PC-9 (cell line): ENCODE measurements at places on chromosomes 7 and 10. TPM values are rescaled to one million over a fixed set of nuclear protein-coding genes. Genes with fewer than 3 reads are reported as not detected.

- peak overlapping the region; percentile 17; the same call in 1 of the 2 replicates for H3K4me3 ChIP-seq
- peak overlapping the region; percentile 49 for H3K27ac ChIP-seq
- DNase-seq: peak; percentile 35
- peaks cover 55% of the 10 kb centered on the region for H3K4me1 ChIP-seq
Measured at GRCh38 chr10:30186371-30186875, 127.0 kb upstream of the JCAD start.

NEUROD6 gene
- total RNA-seq: not detected in 2 replicates

NRCAM gene
- total RNA-seq: 40.3 and 42.6 TPM in 2 replicates

DNA sequence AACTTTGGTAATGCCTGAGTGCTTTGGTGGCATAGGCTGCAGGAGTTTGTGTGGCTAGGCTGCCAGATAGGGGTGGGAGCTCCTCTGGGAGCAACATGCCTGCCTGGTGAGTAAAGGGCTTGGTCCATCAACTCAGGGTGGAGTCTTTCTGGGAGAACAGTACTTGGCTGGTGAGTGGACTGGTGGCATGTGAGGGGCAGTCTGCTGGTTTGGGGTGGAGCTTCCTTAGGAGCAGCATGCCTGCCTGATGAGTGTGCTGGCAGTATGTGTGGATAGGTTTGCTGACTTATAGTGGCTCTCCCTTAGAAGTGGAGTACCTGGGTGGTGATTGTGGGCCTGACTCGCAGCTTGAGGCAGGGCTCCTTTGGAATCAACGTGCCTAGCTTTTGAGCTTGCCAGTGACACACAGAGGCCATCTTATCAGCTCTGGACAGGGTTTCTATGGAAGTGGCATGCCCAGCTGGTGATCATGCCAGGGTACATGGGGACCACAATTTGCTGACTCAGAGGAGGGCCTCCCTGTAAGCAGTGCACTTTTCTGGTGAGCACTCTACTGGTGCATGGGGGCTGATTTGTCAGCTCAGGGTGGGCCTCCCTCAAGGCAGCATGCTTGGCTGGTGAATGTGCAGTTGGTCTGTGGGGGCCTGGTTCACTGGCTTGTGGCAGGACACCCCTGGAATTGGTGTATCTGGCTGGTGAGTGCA is 35.0 kb upstream of the SRI start:
- H3K27ac ChIP-seq: peak overlapping the region; percentile 88
- no peaks in the 10 kb centered on the region for H3K36me3 ChIP-seq
- DNase-seq: peak; percentile 89
- H3K4me1 ChIP-seq: peaks cover 58% of the 10 kb centered on the region

TAF3 gene
- total RNA-seq: 7.2 and 7.7 TPM in 2 replicates

- H3K36me3 ChIP-seq: no peaks in the 10 kb centered on the region
- H3K4me1 ChIP-seq: peaks cover 6% of the 10 kb centered on the region
- H3K27me3 ChIP-seq: peaks cover 6% of the 10 kb centered on the region; the same call in 1 of the 2 replicates
- no peak for DNase-seq
- H3K27ac ChIP-seq: no peak overlapping the region
Measured at GRCh38 chr7:127396184-127396583, 3.7 kb upstream of the ZNF800 start.

HNRNPH3 gene
- 161 and 175 TPM in 2 replicates for total RNA-seq

HYAL4 gene
- not detected in 2 replicates for total RNA-seq

GRCh38 chr7:143503261-143503660 is 25.6 kb downstream of the TAS2R41 start:
- H3K4me3 ChIP-seq: no peak overlapping the region
- no peak overlapping the region for H3K27ac ChIP-seq
- no peak for DNase-seq

DNA sequence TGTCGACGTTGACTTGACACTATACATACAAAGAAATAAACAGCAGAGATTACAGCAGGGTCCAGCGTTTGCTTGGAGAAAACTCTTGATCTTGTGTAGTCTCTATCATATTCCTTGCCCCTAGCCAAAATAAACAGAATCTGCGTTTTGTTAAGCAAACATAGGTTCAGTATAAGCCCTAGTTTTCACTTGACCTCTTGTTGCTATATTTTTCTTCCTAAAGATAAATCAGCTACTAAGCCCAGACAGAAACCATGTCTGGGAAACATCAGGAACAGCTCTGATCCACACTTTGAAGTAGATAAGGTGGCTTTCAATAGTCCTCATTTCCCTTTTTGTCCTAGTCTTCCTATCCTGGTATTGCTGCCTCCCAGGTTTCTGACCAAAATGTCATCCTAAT is 328.2 kb upstream of the MAGI2 start:
- no peaks in the 10 kb centered on the region for H3K27me3 ChIP-seq
- DNase-seq: no peak
- no peak overlapping the region for H3K27ac ChIP-seq
- no peaks in the 10 kb centered on the region for H3K4me1 ChIP-seq
- no peak overlapping the region for H3K4me3 ChIP-seq

- no peak for DNase-seq
- H3K27me3 ChIP-seq: peaks cover 4% of the 10 kb centered on the region; the same call in 1 of the 2 replicates
Measured at GRCh38 chr7:29063236-29063635, 83.1 kb downstream of the CPVL start.

ZNF789 gene
- 30.8 and 38.8 TPM in 2 replicates for total RNA-seq

GRCh38 chr10:88038268-88038667 is 174.8 kb downstream of the PTEN start:
- no peaks in the 10 kb centered on the region for H3K27me3 ChIP-seq
- no peak overlapping the region for H3K4me3 ChIP-seq
- peaks cover 30% of the 10 kb centered on the region for H3K4me1 ChIP-seq
- H3K27ac ChIP-seq: no peak overlapping the region
- H3K36me3 ChIP-seq: no peaks in the 10 kb centered on the region
- DNase-seq: peak; percentile 53

DNA sequence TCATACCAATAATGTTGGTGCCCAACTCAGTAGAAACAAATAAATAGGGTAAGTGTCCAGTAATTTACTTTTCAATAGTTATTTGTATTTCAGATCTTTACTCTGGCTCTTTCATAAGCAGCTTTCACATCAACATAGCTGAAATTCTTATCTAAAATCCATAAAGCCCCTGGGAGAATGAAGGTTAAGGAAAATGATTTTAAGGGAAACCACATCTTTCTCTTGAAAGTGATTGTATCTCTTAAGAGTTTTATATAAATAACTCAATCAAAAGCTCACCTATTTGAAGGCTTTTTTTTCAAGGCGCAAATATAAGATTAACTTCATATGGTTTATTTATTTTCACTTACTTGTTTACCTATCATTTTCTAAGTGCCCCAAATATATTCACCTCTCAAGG is 324.4 kb downstream of the HGF start:
- no peak overlapping the region for H3K27ac ChIP-seq
- no peak for DNase-seq
- no peaks in the 10 kb centered on the region for H3K4me1 ChIP-seq

LEP gene
- not detected in 2 replicates for total RNA-seq

DNA sequence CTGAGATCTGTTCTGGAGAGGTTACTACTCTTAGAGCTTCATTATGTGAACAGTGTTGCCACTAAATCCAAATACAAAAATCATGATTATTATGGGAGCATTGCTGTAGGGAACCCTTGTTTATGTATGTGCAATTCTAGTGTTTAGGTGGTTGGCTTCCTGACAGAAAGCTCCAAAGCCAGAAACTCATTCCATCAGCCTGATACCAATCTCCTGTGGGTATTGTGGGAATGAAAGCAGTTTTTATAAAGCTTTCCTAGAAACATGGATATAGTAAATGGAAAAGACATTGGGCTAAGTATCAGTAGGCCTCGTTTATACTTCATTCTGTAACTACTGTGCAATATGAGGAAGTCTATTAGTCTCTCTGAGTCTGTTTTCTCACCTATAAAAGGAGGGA is 6.4 kb downstream of the SDK1 start:
- no peaks in the 10 kb centered on the region for H3K36me3 ChIP-seq
- H3K27me3 ChIP-seq: no peaks in the 10 kb centered on the region
- no peak overlapping the region for H3K27ac ChIP-seq
- no peak for DNase-seq

GRCh38 chr10:86601956-86602602 is 52.3 kb upstream of the OPN4 start:
- DNase-seq: no peak
- no peak overlapping the region for H3K4me3 ChIP-seq
- 0 out of 2 replicates have a peak, but pooled peaks cover 15% of the 10 kb centered on the region for H3K4me1 ChIP-seq
- H3K27me3 ChIP-seq: no peaks in the 10 kb centered on the region
- no peaks in the 10 kb centered on the region for H3K36me3 ChIP-seq

DNA sequence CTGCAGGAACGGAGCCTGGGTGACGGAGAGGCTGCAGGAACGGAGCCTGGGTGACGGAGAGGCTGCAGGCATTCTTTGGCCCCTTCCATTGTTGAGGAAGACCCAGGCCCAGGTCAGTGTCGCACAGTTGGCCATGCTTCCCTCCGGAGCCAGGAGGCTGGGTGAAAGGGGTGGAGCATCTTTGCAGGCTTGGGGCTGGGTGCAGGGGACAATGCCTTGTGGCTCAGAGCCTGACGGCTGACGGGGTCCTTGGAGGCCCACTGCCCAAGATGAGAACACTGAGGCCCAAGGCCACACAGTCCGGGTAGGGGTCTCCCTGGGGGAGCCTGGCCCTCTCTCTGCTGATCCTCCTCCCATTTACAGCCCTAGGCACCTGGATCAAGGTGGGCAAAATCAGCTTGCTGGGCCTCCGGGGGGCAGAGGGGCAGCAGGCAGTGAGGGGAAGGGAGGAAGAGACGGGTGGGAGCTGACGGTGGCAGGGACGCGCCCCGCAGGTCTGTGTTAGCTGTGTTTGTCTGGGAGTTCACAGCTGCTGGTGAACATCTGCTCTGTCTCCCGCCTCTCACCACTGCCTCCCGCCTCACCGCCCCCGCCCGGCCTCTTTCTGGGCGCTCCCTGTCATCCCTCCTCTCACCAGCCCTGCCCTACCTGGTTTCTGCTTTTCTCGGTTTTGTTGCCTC is 30.6 kb upstream of the PCBD1 start:
- peaks cover 42% of the 10 kb centered on the region for H3K27me3 ChIP-seq
- H3K4me3 ChIP-seq: no peak overlapping the region
- H3K27ac ChIP-seq: no peak overlapping the region
- DNase-seq: no peak
- peaks cover 26% of the 10 kb centered on the region for H3K4me1 ChIP-seq

LLCFC1 gene
- total RNA-seq: not detected in 2 replicates

SPDYE9 gene
- total RNA-seq: not detected in 2 replicates

- H3K4me1 ChIP-seq: 0 out of 2 replicates have a peak, but pooled peaks cover 9% of the 10 kb centered on the region
- no peak overlapping the region for H3K27ac ChIP-seq
- no peak for DNase-seq
Measured at GRCh38 chr10:88804083-88804812, 1.7 kb downstream of the LIPM start.

OR2A1 gene
- not detected in 2 replicates for total RNA-seq
